Caki2 (cell line): ENCODE measurements at places on chromosomes 16 and 17.
A peak's percentile ranks its signal among the peaks of the same experiment; 100 is the strongest.

GRCh38 chr17:52148969-52149351 lies 9.6 kb downstream of the CA10 start:
- peak; percentile 78 for DNase-seq

DNA sequence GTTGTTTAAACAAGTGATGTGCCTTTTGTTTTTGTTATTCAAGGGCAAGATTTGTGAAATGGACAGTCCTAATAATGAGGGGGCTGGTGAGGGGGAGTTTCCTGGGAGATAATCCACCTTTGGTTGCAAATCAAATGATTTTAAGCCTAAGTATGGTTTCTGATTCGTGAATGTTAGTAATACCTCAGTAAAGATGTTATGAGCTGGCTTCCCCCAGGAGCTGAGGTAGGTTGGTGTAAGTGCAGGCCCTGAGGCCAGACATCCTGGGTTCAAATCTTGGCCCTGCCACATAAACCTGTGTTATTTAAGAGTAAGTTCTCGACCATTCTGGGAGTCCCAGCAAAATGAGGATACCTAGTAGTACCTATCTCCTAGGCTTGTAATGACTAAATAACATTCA lies 1.5 kb downstream of the SNX29 start:
- peak; percentile 41 for DNase-seq

DNA sequence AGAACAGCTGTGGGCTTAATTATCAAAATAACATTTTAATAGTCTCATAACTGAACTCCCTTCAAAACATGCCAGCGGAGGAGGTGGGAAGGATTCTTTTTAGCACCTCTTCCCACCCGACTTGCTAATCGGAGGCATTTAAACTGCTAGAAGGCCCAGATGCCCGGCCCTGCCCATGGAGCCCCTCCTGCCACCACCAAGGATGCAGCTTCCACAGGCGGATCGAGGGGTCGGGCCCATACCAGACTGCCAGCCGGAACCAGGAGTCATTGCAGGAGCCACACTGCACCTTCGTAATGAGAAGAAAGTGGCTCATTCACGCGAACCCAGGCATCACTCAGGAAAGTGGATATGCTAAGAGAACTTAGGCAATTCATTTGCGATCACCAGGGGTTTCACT lies 201.2 kb downstream of the C16orf78 start:
- no peak for DNase-seq

DNA sequence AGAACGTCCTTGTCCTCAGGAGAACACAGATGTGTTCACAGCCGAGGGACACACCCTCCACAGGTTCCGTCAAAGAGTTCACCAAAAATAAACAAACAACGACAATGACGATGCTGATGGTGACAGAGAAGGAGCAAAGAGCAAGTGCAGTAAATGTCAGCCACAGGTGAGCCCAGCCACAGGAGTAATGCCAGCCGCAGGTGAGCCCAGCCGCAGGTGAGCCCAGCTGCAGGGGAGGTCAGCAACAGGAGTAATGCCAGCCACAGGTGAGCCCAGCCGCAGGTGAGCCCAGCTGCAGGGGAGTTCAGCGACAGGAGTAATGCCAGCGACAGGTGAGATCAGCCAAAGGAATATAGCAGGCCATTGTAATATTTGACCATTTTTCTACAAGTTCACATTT lies 315.2 kb downstream of the FOXL1 start:
- DNase-seq: no peak

GRCh38 chr17:50219342-50219741 lies 17.9 kb upstream of the COL1A1 start:
- DNase-seq: peak; percentile 84

DNA sequence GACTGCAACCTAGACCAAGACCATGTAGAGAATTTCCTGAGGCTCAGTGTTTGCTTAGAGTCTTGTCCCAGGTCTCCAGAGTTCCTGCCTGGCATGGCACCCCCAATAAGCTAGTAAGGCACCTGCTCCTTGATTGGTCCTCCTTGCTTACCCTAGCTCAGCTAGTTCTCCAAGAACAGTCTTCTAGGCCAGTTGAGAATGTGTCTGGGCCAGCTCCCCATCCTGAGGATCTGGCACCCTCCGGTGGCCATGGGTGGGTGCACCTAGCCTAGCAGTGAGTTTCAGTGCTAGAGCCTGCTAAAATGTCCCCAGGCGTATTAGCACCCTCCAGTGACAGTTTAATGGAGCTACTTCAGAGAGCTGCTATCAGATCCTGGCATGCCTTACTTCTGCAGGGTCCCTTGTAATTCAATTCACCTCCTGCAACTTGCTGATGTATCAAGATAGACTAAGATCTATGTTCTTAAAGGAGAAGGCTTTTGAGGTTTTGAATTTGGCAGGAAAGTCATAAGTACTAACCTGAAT lies 44.4 kb upstream of the MED13 start:
- peak; percentile 79 for DNase-seq

- DNase-seq: peak; percentile 65
These were observed 16.8 kb upstream of the TRPV2 start for GRCh38 chr17:16398270-16399267.

DNA sequence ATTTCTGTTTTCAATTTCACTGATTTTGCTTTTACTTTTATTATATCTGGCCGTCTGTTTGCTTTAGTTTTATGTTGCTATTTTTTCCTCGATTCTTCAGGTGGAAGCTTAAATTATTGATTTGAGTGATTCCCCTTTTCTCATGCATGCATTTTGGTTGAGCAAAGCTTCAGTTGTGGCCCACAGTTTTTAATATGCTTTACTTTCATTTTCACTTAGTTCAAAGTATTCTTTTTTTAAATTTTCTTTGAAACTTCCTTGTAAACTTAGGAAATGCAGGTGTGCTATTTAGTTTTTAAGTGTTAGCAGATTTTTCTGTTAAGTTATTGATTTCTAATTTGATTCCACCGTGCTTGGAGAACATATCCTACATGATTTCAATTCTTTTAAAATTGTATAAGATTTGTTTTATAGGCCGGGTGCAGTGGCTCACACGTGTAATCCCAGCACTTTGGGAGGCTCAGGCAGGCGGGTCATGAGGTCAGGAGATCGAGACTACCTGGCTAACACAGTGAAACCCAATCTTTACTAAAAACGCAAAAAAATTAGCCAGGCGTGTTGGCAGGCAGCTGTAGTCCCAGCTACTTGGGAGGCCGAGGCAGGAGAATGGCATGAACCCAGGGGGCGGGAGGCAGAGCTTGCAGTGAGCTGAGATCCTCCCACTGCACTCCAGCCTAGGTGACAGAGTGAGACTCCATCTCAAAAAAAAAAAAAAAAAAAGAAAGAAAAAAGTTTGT lies 531.2 kb downstream of the KIF2B start:
- DNase-seq: no peak

GRCh38 chr16:64144617-64145016 lies 977.2 kb downstream of the CDH11 start:
- DNase-seq: no peak

GRCh38 chr17:80785477-80786178 lies 206.0 kb upstream of the CHMP6 start:
- DNase-seq: no peak

DNA sequence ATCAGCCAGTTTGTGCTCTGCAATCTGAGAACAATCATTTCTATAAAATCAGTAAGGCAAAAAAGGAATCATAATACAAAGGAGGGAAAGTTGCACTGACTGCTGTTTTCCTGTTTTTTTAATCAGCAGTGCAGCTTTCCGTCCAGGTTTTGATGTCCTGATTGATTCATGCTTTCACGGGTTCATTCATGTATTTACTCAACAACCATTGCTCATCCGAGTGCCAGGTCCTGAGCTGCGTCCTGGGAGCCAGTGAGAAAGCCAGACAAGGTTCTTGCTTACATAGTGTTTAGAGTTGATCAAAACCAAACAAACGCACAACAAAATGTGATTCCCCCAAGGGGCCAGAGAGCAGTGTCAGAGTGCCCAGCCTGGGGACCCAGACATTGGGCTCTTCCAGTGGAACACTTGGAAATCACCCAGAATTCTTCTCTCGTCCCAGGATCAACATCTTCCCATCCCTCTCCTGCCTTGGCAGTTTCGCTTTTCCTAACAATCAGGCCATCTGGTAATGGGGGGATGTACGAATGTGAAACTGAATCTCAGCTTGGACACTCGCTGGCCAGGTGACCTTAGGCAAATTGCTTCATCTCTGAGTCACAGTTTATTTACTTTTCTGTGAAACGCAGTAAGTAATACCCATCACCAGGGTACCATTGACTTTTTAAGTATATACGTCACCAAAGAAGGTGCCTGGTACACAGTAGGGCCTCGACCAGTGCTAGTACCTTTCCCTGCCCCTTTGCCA lies 13.3 kb upstream of the C1QL1 start:
- peak; percentile 38 for DNase-seq

DNA sequence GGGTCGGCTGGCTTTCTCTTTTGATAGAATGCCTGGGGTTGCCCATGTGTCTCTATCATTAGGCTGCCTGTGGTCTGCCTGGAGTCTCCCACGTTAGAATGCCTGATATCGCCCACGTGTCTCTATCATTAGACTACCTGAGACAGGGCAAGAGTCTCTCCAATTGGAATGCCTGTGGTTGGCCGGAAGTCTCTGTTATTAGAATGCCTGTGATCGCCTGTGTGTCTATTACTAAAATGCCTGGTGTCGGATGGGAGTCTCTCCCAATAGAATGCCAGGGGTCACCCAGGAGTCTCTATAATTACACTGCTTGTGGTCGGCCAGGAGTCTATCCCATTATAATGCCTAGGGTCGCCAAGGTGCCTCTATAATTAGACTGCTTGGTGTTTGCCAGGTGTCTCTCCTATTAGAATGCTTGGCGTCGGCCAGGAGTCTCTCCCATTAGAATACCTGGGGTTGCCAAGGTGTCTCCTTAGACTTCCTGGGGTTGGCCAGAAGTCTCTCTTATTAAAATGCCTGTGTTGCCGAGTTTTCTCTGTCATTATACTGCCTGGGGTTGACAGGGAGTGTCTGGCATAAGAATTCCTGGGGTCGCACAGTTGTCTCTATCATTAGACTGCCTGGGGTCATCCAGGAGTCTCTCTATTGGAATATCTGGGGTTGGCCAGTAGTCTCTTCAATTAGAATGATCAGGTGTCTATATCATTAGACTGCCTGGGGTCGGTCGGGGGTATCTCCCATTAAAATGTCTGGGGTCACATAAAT lies 2272.8 kb downstream of the TP53TG3F start:
- DNase-seq: no peak

DNA sequence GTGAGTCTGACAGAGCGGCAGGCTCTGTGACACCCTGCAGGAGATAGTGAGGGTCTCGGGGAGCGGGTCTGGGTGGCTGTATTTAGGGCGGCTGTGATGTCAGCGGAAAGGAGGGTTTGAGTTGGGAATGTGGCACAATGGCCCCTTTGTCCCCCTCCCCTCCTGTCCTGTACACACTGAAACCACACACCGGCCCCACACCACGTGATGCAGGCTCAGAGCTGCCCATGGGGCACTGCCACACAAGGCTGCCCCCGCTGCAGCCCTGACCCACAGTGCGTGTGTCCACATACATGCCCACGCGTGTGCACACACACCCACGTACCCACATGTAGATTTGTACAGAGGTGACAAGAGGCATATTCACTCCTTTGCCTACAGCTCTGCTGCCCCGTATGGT lies 15.3 kb downstream of the SGCA start:
- no peak for DNase-seq

DNA sequence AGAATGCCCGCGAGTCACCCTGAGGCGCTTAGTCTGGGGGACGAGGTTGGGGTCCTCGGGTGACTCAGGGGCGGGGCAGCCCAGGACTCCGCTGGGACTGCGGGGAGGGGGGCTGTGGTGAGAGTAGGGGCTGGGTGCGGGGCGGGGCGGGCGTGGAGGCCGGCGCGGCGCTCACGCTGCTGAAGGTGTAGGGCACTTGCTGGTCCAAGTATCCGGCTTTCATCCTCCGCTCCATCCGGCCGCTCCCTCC lies 832 bp downstream of the ETV4 start:
- no peak for DNase-seq

GRCh38 chr17:80441598-80442322 lies 26.8 kb downstream of the ENDOV start:
- no peak for DNase-seq

DNA sequence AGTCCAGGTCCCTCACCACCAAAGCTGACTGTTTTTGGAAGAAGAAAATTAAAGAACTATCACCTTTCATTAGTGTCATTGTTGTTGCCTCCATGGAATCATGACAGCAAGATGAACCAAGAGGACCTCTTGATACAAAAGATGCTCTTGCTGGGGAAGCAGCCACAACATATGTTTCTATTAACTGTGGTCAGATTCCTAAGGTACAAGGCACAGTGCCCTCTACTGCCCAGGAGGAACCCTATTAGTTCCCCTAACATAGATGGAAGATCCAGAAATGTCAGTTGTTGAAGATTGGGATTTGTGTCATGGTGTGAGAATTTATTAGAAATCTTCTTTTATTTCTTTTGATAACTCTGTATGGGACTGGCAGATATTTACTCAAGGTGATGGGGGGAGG lies 188.2 kb upstream of the ANKFN1 start:
- no peak for DNase-seq

- no peak for DNase-seq
These were observed 16.0 kb downstream of the NUPR1 start for GRCh38 chr16:28522792-28523191.

GRCh38 chr17:19579867-19580565 lies 46.4 kb downstream of the SLC47A1 start:
- no peak for DNase-seq

DNA sequence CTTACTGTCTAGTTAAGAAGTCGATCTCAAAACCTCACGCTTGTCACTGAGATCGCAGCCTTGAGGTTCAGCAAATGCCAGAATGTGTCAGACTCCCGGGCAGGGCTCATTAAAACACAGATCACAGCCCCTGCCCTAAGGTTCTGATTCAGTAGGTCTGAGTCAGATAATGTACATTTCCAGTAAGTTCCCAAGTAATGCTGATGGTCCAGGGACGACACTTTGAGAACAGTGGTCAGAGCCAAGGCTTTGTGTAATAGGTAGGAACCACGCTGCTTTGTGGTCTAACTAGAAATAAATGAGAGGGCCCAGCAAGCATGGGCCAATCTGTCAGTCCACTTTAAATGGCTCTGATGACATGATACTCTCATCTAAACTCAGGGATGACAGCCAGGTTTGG lies 228.6 kb downstream of the ZFHX3 start:
- DNase-seq: peak; percentile 70

GRCh38 chr16:61371881-61372280 lies 664.4 kb downstream of the CDH8 start:
- no peak for DNase-seq

- DNase-seq: no peak
These were observed 10.2 kb upstream of the TXNDC11 start for GRCh38 chr16:11752856-11753255.
